Germinal center (tissue), 1 donor: ENCODE measurements at places on chromosomes 4 and X.

- DNase-seq: peak; percentile 2
Observed at GRCh38 chrX:133171962-133172708, 46.0 kb downstream of the TFDP3 start.

DNA sequence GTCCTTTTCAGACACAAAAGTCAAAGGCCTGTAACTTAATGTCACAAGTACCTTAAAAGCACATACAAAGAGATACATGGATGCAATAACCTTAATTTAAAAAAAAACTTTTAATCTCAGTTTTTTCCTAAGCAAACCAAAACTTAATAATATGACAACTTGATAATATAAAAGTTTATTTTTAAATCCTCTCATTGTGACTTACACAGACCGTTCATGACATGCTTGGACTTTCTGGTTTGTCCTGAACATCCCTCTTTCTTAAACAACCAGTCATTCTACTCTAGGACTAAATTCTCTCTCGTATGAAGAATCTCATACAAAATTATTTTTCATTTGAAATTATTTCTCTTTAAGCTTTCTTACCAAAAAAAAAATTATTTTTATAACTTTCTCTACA is 43.1 kb upstream of the CYP2U1 start:
- no peak for DNase-seq

GRCh38 chr4:7800410-7800809 is 139.3 kb downstream of the AFAP1 start:
- no peak for DNase-seq

GRCh38 chrX:12237771-12238170 is 99.5 kb downstream of the FRMPD4 start:
- DNase-seq: no peak

GRCh38 chrX:108032944-108033343 is 11.9 kb upstream of the VSIG1 start:
- DNase-seq: no peak

DNA sequence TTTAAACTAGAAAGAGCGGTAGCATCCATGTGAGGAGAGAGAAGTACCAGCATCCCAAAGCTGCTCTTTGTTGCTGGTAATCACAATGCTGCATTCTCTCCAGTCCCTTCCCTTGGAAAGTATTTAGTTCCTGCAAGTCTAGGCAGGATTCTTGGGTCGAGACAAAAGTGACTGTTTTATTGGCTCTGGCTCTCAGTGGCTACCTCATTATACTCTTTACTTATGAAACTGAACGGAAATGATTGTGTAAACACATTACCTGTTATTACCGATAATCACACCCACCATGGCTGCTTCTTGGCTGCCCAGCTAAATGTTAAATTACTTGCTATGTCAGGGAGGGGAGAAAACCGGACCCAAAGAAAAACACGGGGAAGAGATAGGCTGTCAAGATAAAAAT is 26.2 kb downstream of the ATXN3L start:
- DNase-seq: no peak

- no peak for DNase-seq
Observed at GRCh38 chr4:104449537-104449936, 45.2 kb downstream of the CXXC4 start.

- no peak for DNase-seq
Observed at GRCh38 chr4:8316911-8317351, 47.4 kb downstream of the HTRA3 start.

- DNase-seq: no peak
Observed at GRCh38 chrX:8803326-8803725, 2.1 kb upstream of the FAM9A start.

GRCh38 chrX:40166582-40166981 is 68.8 kb upstream of the BCOR start:
- DNase-seq: no peak

- DNase-seq: no peak
Observed at GRCh38 chr4:169957785-169958184, 68.4 kb downstream of the MFAP3L start.

GRCh38 chrX:43861750-43862149 is 20.5 kb downstream of the MAOB start:
- DNase-seq: no peak

DNA sequence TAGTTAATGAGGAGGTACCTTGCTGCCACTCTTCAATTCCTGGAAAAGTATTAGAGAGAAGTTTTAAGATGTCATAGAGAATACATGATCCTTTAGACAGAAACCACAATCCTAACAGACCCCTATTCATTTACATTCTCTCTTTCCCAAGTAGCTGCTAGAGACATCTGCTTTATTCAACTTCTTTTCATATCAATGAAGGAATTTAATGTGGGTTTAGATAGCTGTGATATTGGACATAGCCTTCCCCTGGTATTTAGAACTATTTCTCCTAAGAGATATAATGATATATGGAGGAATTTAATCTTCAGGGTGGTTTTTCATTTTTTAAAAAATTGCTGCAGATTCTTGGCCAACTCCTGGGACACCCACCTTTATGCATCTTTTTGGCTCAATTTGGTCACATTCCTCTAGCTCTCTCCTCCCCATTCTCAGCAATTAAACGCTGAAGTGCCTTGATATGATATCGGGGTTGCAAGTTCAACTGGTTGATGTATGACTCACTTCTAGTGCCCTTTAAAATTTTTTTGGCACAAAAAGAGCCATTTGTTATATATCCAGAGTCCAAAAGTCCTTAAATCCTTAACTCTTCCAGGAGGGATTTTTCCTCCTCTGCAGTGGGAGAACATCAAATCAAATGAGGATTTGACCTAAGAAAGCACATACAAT is 57.6 kb downstream of the DOCK11 start:
- no peak for DNase-seq

GRCh38 chr4:25144870-25145481 is 15.3 kb downstream of the SEPSECS start:
- peak; percentile 18 for DNase-seq

DNA sequence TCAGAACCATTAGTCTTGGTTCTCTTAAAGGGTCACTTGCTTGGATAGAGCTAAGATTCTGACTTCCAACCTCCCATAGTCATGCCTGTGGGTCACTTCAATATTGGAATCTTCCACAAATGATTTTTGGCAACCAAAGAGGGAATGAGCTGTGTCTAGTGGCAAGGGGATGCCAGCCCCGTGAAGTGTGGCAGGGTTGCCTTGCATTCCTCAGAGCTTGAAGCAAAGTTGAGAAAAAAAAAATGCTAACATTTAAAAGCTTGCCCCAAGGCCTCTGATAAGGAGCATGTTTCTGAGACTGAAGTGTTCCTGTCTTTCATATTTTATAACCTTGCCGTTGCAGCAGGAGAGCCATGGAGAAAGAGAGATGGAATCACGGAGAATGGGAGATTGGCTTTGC is 120.2 kb downstream of the PAPSS1 start:
- DNase-seq: no peak
